ENCODE measurements at places on chromosomes 4 and X.

- DNase-seq, result no peak
Measured at GRCh38 chr4:1683261-1683735, 815 bp downstream of the FAM53A start.

- DNase-seq, result no peak
Measured at GRCh38 chr4:98311656-98312055, 50.5 kb downstream of the RAP1GDS1 start.

DNA sequence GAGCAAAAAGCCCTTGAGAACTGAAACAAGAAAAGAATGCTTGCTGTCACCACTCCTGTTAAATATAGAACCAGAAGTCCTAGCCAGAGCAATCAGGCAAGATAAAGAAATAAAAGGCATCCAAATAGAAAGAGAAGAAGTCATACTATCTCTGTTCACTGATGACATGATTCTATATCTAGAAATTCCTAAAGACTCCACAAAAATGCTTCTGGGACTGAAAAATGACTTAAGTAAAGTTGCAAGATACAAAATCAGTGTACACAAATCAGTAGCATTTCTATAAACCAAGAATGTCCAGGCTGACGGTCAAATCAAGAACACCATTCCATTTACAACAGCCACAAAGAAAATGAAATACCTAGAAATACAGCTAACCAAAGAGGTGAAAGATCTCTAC lies 552.7 kb upstream of the SLIT2 start:
- no peak for DNase-seq

GRCh38 chrX:143636831-143637230 lies 930 bp upstream of the SLITRK4 start:
- DNase-seq, result no peak

DNA sequence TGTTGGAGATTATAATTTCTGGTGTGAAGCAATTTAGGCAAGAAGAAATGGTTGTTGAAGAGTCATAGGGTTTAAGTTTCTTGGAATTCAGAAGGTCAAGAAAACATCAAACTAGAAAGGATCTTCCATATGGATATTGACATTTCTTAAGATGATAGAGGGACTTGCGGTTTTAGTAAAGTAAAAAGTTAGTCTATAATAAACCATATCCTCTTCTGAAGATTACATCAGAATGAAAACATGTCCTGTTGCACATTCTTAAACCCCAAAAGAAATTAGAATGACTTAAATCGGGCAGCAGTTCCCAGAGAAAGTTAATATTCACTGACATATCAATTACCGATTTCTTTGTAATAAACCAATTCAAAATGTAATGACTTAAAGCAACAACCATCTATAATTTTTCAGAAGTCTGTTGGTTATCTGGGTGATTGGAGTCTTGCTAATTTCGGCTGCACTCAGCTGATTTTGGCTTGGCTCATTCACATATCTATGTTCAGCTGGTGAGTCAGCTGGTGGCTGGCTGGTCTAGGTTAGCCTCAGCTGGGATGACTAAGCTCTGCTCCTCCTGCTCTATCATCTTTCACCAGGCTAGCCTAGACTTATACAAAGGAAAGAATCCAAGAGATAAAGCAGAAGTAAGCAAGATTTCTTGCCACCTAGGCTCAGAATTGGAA lies 24.4 kb upstream of the DYNLT3 start:
- DNase-seq, result no peak

DNA sequence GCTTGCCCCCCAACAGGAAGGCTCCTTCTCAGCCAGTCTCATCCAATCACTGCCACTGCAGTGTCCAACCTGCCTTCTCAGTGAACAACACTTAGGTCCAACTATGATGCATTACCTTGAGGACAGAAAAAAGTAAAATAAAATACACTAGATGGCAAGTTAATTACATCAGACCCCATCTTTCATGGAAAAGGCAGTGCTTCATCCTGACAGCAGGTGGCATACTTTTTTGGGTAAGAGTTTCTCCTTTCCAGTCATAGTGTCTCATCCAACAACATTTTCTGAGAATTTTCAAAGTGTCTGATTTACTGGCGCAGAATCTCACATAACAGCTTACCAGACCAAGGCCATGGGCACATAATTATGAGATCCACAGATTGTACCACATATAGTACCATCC lies 1742.8 kb downstream of the PCDH7 start:
- no peak for DNase-seq

DNA sequence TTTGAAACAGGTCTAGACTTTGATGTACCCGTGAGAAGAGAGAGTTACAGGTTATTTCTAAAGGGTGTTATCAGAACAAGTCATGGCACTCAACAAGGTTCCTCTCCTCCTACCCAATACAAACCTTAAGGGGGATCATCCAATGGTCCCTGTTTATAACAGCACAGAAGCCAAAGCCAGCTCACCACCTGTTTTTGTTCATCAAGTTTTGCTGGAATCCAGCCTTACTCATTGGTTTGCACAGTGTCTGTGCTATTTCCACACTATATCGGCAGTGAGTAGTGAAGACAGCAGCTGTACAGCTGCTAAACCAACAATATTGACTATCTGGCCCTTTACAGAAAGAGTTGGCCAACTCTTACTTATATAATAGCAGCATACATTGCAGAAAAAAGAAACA lies 262.1 kb upstream of the STS start:
- DNase-seq, result no peak

DNA sequence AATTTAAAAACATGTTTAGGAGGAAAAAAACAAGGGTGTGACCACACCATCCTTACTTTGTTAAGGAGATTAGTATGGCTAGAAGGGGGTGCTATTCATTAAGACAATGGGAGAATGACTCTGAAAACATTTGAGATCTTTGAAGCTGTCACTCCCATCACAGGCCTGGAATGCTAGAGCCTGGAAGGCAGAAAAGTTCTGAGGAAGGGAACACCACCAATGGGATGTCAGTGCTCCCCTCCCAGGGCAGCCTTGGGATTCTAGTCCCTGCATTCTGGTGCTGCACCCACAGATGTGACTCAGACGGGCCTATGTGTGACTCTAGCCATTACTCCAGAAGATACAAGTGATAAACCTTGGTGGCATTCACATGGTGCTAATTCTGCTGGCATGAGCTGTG lies 162.2 kb upstream of the ANXA10 start:
- DNase-seq, result no peak

DNA sequence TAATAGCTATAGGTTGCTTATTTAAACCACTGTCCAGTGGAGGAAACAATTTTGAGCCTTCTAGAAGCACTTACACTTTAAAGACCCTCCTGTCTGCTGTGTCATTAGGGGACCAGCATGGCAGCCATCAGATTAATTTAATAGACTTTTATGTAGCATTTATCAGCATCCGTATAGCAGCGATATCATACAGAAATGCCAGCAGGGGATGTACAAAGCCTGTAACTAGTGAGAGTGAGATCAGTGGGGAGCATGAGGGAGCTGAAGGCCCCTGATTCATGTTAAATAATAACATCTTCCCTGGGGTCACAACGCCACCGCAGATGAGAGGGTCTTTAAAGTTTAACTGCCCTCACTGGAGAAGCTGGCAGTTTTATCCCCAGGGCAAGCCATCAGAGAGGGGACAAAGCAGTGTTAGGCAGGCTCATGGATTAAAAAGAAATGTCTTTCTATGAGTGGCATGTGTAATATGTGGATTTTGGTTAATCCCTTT lies 144.7 kb downstream of the PDGFRA start:
- DNase-seq, result no peak

DNA sequence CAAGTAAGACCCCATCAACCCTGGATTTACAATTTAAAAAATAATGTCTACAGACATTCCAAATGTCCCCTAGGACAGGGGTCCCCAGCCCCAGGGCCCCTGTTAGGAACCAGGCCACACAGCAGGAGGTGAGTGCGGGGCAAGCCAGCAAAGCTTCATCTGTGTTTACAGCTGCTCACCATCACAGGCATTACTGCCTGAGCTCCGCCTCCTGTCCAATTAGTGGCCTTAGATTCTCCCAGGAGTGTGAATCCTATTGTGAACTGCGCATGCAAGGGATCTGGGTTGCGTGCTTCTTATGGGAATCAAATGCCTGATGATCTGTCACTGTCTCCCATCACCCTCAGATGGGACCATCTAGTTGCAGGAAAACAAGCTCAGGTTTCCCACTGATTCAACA lies 146.1 kb downstream of the ATP10D start:
- no peak for DNase-seq

DNA sequence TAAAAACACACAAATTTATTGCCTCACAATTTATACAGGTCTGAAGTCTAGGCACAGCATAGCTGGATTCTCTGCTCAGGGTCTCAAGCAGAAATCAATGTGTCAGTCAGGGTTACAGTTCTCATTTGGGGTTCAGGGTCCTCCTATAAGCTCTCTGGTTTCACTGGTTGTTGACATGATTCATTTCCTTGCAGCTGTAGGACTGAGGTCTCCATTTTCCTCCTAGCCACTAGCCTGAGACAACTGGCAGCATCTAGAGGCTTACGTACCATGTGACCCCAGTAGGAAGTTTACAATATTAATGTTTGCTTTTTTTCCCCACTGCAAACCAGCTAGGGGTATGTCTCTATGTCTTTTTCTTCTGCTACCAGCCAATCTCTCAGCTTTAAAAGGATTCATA lies 102.5 kb downstream of the CPEB2 start:
- no peak for DNase-seq

GRCh38 chr4:154960476-154960875 lies 179.4 kb downstream of the RBM46 start:
- DNase-seq, result no peak

GRCh38 chr4:37682701-37683401 lies 3.3 kb downstream of the RELL1 start:
- DNase-seq, result no peak

DNA sequence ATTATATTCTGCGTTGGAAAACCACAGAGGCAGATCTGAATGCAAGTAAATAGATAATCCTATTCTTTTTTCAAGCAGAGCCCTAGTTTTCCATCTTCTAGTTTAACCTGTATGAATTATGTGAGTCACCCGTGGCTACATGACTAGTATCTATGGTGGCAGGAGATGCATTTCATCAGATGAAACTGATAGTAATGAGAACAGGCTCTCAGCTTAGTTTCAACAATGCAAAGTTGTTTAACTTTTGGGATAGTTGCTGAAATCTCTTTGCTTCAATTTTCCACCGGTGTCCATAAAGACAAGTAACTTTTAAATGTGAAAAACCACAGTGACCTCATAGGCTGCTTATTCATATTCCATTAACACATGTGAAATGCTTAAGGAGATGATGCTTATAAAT lies 1317.4 kb upstream of the TENM3 start:
- DNase-seq, result no peak

DNA sequence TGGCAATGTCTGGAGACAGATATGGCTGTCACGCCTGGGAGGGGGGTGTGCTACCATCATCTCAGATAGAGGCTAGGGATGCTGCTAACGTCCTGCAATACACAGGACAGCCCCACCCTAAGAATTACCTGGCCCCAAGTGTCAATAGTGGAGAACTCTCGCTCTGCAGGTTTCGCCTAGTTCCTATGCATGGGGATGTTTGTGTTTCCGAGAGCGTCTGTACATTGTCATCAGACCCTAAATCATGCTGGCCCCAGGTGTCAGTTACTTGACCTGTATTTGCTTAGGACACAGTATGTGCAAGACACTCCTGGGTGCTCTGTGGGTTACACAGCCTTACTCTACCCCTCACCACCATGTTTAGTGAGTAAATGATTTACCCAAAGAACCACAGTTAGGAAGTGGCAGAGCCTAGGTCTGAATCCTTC lies 90.8 kb downstream of the AFF1 start:
- no peak for DNase-seq
